ENCODE measurements at places on chromosomes 6 and 20.
A peak's percentile ranks its signal among the peaks of the same experiment; 100 is the strongest.

GRCh38 chr20:49867453-49868215, 47.7 kb downstream of the SPATA2 start:
- DNase-seq = no peak

DNA sequence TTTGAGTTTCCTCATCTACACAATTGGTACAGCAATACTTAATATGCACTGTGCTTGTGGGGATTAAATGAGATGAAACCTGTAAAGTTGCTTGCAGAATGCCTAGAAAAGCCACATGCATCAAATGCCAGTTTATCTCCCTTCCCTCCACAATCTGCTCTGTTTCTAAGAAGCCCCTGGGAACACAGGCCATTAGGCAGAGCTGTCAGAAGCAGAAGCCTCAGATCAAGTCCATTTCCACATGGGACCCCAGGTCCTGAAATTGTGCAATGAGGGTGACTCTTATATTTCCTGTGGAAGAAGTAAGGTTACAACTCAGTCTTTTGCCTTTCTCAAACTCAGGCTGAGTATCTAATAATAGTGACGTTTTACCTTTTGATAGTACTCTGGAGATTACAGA, 737.4 kb downstream of the KIF16B start:
- DNase-seq = no peak

DNA sequence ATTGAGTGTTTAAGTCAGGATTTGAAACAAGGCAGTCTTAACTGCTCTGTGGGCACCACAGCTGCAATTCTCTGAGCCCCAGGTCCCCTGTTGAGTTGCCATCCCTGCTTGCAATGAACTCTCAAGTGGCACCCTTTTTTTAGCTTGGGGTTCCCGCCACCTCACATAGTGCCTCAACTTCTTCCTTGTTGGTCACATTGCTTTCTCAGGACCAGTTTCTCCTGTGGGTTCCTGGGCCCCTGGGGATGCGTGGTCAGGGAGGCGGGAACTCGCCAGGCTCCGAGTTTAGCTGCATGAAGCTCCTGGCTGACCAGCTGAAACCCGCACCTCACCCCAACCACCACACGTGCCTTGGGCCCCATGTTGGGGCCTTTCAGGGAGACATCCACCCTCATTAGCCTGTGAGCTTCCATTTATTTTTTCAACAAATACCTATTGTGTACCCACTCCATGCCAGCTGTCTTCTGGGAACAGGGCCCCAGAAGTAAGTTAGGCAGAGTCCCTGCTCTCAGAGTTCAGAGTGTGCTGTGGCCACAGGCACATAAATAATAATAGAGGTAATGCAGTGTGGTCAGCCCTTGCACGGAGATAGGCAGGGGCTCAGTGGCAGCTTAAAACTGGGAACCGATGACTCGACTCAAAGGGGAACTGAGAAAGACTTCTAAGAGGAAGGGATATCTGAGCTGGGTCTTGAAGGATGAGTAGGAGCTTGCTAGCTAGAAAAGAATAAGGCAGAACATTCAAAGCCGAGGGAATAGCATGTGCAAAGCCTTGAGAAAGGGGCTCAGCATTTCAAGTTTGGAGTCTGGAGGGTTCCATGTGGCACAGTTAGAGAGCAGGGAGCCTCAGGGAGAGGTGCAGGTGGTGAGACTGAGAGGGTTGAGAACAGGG, 33.9 kb upstream of the FAM83D start:
- no peak for DNase-seq

DNA sequence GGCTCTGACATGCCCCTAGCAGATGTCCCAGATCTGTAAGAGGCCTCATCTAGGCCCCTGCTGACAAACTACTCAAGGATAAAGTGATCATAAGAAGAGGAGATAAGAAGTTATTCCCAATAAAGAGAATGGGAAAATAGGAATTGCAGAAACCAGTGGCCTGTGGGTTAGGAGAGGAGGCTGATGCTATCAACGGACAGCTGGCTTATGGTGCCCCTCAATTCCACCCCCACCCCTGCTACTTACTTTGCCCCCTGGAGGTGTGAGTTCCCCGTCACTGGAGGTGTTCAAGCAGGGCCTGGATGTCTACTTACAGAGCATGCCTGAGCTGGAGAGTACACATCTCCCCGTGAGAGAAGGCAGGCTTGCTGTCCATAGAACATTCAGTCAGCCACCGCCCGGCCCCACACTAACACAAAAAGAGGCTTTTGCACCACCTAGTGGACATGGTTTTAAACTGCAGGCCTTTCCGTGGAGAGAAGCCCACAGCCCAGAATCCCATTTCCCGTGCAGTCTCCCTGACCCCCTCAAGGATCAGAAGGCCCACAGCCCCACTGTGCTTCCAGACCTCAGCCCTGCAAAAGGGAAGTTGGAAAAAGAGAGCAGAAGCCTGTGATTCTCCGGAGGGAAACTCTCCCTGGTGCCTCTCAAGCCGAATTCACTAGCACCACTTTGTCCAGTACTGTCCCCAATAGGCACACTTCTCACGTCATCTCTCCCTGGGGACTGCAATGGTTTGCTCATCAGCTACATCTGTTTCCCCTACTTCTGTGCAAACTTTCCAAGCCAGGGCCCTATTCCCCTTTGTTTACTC, 23.8 kb upstream of the BNIP5 start:
- DNase-seq = peak; percentile 70

DNA sequence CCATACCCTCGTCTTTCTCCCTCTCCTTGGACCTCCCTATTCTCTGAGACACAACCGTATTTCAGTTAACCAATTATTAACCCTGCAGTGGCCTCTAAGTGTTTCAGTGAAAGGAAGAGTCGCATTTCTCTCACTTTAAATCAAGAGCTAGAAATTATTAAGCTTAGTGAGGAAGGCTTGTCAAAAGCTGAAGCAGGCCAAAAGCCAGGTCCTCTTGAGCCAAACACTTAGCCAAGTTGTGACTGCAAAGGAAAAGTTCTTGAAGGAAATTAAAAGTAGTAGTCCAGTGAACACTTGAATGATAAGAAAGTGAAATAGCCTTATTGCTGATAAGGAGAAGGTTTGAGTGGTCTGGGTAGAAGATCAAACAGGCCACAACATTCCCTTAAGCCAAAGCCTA, 58.3 kb downstream of the SNX9 start:
- DNase-seq = no peak

GRCh38 chr6:92847988-92848387, 571.4 kb downstream of the EPHA7 start:
- no peak for DNase-seq

GRCh38 chr6:42300701-42301100, 83.0 kb upstream of the MRPS10 start:
- DNase-seq = no peak

- DNase-seq = no peak
Measured at GRCh38 chr20:54293526-54293925, 85.6 kb downstream of the PFDN4 start.

GRCh38 chr6:34829137-34829536, 37.3 kb downstream of the BLTP3A start:
- DNase-seq = no peak

- DNase-seq = no peak
Measured at GRCh38 chr6:28078836-28079235, 1.5 kb upstream of the ZNF165 start.

DNA sequence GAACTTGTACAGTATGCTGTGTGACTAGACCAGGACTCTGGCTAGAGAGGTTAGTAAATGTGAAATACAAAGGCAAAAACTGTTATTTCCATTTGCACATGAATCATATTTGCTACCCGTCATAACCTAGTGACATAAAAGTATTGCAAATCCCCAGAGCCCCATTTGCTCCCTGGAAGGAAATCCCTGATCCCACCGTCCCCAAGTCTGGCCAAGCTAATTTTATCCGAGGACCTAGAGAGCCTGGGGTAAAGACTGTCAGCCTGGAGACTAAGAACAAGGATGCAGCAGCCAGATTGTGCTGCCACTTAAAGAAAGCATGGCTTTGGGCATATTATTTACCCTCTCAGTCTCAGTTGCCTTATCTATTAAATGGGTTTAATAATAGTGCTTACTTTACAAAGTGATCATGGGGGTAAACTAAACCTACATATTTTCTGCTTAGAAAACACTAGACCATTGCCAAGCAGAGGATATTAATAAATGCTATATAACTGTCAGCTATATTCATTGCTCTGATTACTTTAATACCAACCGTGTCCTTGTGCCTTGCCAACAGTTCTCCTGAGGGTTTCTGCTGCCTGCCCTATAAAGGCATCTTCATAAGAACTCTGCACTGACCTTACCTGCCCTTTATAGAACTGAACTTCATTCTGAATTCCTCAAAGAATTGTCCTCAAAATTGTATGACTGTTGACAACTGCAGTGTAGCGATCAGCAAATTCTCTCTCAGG, 16.9 kb upstream of the TNFAIP3 start:
- DNase-seq = no peak

DNA sequence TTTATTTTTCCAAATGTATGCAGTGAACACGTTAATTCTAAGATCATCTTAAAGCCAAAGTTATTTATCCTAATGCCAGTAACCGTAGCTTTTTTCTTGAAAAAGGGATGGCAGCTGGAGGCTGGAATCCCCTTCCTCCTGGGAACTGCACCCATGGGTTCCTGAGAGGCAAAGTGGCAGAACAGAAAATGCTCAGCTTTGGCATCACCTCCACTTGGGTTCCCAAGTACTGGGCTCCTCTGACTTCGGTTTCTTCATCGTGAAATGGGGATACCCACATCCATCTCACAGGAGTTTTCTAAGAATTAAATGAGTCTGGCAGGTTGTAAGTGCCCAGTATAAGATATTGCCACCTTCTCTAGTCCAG, 6.2 kb upstream of the DDX43 start:
- no peak for DNase-seq

DNA sequence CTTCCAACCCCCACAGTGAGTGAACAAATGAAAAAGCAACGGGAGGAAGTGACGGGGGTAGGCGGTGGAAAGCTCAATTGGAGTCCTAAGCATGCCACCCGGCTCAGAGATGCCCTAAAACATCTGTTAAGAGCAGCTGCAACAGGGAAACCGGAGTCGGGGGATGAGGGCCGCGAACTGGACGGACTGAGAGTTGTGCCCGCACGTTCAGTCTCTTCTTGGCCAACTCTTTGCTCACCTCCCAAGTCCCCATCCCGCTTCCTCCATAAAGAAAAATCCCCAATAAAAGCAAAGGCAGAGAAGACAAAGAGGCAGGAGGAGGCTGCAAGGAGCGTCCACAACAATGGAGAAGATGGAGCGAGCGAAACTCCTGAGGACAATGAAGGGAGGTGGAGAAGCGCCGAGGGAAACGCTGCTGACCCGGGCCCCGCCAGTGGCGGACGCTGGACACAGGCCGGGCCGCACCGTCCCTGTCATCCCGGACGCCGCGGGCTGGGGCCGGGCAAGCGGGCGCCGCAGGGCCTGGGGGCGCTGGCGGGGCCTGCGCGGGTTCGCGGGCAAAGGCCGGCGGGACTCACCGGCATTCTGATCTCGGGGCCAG, 600 bp downstream of the SEC63 start:
- DNase-seq = peak; percentile 87
